ENCODE measurements at places on chromosomes 12 and 14.

DNA sequence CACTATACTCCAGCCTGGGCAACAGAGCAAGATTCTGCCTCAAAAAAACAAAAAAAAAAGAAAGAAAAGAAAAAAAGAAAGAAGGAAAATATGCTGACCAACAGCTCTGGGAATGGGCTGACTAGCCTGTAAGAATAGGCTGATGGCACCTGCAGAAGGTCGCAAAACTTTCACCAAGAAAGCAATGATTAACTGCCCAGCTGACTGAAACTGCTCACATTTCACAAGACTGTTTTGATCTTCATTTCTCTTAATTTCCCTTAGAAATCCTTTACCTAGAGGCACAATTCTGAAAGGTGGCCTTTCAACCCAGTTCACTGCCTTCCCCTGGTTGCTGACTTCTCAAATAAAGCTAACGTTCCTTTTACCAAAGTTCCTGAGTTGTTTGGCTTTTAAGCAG is 12.4 kb downstream of the BEST3 start:
- no peak for DNase-seq

- DNase-seq, result no peak
Observed at GRCh38 chr12:4133029-4133428, 140.5 kb upstream of the CCND2 start.

DNA sequence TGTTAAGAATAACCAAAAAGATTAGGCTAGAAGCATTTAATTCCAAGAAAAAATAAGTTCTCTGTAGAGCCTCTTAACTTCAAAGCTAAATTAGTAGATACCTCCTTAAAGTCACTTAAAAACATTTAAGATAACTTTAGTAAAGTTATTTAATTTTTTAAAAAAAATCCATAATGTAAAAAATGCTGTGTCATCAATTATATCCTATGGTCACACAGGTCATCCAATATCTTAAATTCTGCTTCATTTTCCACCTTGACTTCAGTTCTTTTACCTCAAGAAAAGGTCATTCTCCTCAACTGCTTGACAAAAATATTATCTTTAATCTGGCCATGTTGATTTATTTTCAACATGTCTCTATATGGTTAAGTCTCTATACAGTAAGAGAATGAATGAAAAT is 274.3 kb downstream of the PRKD1 start:
- no peak for DNase-seq

GRCh38 chr12:130177635-130178242 is 15.5 kb downstream of the FZD10 start:
- DNase-seq, result no peak

GRCh38 chr14:68401855-68402254 is 391.0 kb downstream of the ZFP36L1 start:
- peak; percentile 32 for DNase-seq

DNA sequence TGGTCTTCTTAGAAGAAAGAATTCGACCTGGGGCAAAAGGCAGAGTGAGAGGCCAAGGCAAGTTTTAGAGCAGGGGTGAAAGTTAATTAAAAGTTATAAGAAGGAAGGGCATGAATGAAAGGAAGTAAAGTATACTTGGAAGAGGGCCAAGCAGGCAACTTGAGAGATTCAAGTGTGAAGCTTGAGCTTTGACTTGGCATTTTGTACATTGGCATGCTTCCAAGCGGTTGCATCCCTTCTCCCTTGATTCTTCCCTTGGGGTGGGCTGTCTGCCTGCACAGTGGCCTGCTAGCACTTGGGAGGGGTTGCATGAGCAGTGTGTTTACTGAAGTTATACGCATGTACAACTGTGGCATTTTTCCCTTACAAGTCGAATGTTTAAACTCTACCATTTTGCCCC is 74.8 kb upstream of the MGAT4C start:
- no peak for DNase-seq

- DNase-seq, result no peak
Observed at GRCh38 chr12:108400056-108400455, 60.9 kb upstream of the CMKLR1 start.

- no peak for DNase-seq
Observed at GRCh38 chr12:104733717-104734175, 224.3 kb downstream of the SLC41A2 start.

- DNase-seq, result no peak
Observed at GRCh38 chr12:127075981-127076380, 1191.0 kb upstream of the TMEM132C start.

DNA sequence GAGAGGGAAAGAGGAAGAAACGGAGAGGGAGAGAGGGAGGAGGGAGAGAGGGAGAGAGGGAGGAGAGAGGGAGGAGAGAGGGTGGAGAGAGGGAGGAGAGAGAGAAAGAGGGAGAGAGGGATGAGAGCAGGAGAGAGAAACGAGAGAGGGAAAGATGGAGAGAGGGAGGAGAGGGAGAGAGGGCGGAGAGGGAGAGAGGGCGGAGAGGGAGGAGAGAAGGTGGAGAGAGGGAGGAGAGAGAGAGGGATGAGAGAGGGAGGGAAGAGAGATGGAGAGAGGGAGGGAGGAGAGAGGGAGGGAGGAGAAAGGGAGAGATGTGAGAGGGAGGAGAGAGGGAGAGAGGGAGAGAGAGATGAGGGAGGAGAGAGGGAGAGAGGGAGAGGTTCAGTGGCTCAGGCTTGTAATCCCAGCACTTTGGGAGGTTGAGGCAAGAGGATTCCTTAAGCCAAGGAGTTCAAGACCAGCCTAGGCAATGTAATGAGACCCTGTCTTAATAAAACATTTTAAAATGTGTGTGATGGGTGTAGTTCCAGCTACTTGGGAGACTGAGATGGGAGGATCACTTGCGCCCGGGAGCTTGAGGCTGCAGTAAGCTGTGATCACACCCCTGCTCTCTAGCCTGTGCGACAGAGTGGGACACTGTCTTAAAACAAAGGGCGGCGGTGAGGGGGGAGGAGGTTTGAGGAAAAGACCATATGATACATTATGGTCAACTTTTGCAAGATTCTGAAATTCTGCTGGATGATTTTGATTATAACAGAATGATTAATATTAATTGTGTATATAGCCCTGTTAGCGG is 21.3 kb upstream of the SNRPF start:
- DNase-seq, result no peak

GRCh38 chr12:111584959-111585358 is 14.2 kb downstream of the ATXN2 start:
- peak; percentile 54 for DNase-seq

- no peak for DNase-seq
Observed at GRCh38 chr12:18483698-18484325, 222.5 kb downstream of the PIK3C2G start.

- DNase-seq, result no peak
Observed at GRCh38 chr14:54659365-54659764, 92.4 kb downstream of the SAMD4A start.

DNA sequence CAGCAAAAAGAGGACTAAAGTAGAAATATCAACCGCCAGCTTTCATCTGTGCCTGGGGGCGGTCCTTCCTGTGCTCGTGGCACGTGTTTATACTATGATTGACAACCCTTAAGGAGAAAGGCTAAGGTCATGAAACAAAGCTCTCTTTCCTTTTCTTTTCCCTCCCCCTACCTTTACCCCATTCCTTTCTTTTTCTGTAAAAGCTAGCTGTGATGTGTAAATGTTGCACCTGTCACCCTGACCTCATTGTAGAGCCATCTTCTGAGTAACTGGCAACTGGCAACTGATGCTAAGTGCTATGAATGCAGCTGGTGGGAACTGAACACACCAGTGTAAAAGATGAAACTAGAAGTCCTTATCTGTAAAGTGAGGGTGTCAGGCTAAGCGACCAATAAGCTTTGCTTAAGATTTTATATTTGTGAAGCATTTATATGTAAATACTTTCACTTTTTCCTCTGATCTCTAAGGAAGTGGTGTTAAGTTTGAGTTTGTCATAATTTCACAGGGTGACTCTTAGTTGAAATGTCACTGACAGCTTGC is 102.8 kb upstream of the BCAT1 start:
- no peak for DNase-seq

GRCh38 chr12:31315044-31315715 is 10.8 kb downstream of the SINHCAF start:
- DNase-seq, result peak; percentile 16

DNA sequence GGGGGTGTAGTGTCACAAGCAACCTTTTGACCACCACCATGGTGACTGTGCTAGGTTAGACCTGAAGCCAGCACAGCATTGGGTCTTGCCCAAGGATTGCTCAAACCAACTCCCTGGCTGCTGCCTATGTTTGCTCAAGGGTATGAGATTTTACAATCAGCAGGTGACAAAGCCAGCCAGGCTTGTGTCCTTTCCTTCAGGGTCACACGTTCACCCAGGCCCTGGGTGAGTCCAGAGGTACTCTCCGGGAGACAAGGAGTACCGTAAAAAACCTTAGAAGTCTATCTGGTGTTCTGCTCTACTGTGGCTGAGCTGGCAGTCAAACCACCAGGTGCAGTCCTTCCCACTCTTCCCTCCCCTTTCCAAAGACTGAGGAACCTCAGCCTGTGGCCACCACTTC is 238.9 kb upstream of the MIS18BP1 start:
- DNase-seq, result no peak

- DNase-seq, result no peak
Observed at GRCh38 chr12:40752011-40752410, 59.8 kb downstream of the CNTN1 start.

GRCh38 chr14:80483331-80483730 is 272.0 kb upstream of the DIO2 start:
- DNase-seq, result no peak

- DNase-seq, result no peak
Observed at GRCh38 chr14:24132061-24132685, 1.7 kb downstream of the FITM1 start.

DNA sequence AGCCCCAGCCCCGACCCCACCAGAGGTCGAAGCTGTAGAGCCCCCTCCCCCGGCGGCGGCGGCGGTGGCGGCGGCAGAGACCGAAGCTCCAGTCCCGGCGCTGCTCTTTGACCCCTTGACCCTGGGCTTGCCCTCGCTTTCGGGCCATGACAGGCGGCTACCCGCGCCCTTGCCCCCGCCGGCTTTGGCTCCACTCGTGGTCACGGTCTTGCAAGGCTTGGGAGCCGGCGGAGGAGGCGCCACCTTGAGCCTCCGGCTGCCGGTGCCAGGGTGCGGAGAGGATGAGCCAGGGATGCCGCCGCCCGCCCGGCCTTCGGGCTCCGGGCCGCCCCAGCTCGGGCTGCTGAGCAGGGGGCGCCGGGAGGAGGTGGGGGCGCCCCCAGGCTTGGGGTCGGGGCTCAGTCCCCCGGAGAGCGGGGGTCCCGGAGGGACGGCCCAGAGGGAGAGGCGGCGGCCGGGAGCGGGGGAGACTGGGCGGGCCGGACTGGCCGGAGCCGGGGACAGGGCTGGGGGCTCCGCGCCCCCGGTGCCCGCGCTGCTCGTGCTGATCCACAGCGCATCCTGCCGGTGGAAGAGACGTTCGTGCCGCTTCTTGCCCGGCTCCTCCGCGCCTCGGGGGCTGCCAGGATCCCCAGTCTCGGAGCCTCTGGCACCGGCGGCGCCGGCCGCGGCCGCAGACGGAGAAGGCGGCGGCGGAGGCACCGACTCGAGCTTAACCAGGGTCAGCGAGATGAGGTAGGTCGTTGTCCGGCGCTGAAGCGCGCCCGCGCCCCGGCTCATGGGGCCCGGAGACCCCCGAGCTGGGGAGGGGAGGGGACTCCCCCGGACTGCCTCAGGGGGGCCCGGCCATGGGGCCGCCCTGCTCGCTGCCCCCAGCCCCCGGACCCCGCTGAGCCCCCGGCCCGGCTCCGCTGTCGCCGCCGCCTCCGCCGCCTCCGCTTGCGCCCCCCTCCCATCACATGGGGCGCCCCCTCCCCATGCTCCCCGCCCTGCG is 778 bp downstream of the AGAP2 start:
- DNase-seq, result no peak

DNA sequence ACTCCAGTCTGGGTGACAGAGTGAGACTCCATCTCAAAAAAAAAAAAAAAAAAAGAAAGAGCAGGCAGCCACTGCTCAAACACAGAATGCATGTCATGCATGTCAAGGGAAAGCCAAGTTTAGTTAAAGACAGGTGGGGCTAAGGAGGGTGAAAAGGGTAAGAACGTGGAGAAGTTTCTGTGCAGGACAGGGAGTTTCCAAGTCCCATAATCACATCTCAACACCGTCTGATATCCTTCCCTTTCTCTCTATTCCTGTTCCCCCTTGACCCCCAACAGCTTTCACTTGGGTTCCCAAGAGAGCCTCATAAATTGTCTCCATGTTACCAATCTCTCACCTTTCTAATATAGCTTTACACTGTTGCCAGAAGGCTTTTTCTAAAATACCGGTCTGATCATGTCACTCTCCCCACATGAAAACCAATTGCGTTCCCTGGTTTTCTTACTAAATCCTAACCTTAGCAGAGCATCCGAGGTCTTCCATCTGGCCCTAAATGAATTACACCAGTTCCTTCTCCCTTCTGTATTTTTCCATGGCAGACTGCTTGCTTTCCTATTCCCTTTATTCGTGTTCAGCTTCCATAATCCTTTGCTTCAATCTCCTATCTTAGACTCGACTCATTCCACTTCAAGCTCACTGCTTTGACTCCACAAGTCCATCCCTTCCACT is 37.0 kb downstream of the LIMA1 start:
- no peak for DNase-seq

- no peak for DNase-seq
Observed at GRCh38 chr14:74551431-74552371, 58.1 kb downstream of the ISCA2 start.

DNA sequence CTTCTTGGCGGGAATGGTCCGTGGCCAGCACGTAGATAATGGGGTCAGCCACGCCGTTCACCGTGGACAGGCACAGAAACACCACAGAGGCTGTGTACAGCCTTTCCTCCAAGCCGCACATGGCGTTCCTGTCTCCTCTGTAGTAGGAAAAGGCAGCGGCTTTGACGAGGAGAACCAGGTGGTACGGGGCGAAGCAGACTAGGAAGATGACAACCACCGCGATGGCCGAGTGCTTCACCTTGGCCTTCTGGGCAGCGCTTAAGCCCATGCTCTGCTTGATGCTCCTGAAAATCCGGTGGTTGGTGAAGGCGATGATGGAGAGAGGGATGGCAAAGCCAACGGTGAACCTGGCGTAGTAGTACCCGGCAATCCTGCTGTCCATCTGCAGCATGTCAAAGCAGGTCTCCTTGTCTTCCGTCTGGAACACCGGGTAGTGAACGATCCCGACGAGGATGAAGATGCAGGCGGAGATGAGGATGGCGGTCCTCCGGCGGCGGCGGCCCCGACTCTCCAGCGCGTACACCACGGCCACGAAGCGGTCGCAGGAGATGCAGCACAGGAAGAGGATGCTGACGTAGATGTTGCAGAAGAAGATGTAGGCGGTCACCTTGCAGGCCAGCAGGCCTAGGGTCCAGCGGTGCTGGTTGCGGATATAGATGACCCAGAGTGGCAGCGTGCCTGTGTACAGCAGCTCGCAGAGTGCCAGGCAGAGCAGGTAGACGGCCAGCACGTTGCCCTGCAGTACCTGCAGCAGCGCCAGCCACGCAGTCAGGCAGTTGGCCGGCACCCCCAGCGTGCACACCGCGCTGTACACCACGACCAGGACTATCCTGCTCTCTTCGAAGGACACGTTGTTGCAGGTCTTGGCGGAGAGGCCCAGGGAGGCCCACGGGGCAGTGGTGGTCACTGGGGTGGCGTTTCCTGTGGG is 13.8 kb downstream of the GPR132 start:
- no peak for DNase-seq

GRCh38 chr12:30100741-30101140 is 317.0 kb upstream of the TMTC1 start:
- no peak for DNase-seq

- DNase-seq, result peak; percentile 89
Observed at GRCh38 chr12:40010899-40011774, 94.7 kb downstream of the SLC2A13 start.

Data from choroid plexus epithelial cell (primary cell).